Thyroid gland (tissue), 4 donors: ENCODE measurements at places on chromosomes 5 and 9. TPM values are rescaled to one million over a fixed set of nuclear protein-coding genes. Genes with fewer than 3 reads are reported as not detected.

DNA sequence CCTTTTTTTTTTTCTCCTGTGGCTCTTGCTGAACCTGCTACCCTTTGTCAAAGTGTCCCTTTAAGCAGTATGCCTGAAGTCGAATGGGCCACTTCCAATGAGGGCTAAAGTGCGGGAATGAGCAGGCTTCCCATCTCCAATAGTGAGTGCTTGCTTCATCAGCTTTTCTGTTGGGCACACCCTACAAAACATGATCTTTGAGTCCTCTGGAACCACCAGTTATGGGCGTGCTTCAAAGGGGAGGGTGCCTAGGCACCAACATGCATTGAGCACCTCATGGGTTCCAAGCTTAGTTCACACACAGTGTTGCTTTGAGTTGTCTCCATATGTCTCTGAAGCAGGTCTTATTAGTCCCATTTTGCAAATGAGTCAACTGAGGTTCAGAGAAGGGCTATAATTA is 132.8 kb upstream of the CPEB4 start:
- no peak for DNase-seq

DNA sequence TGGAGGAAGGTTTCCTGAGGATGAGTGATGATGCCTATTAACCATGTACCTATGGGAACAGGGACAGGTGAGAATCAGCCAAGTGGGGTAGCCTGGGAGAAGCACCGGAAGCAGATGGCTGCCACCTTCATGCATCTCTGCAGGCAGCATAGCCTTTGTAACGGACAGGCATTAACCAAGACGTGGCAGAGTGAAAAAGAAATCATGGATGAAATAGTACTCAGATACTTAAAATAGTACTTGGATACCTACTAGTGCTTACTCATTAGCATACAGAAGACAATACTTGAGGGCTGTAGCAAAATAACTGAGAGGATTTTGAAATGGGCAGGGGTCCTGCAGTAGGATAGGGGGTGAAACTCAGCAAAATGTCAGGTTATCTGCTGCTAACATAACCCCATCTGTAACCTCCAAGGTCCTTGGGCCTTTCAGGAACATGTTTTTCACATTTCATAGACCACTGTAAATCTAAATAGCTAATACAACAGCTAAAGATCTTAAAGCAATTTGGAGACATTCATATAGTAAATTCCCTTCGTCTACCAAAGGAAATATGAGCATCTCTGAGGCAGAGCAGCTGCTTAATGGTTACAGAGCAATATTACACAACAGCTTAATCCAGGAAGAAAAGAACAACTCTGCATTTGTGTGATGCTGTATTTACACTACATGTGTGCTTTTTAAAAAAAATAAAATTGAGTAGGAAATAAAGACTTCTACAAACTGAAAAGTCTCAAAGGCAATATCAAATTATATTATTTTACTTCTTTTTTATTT is 154.3 kb downstream of the NFIB start:
- DNase-seq: no peak

- DNase-seq: no peak
These were observed 240.8 kb upstream of the TMEM161B start for GRCh38 chr5:88509403-88509802.

- no peak for DNase-seq
These were observed 31.0 kb upstream of the TCF7 start for GRCh38 chr5:134083517-134083916.

DNA sequence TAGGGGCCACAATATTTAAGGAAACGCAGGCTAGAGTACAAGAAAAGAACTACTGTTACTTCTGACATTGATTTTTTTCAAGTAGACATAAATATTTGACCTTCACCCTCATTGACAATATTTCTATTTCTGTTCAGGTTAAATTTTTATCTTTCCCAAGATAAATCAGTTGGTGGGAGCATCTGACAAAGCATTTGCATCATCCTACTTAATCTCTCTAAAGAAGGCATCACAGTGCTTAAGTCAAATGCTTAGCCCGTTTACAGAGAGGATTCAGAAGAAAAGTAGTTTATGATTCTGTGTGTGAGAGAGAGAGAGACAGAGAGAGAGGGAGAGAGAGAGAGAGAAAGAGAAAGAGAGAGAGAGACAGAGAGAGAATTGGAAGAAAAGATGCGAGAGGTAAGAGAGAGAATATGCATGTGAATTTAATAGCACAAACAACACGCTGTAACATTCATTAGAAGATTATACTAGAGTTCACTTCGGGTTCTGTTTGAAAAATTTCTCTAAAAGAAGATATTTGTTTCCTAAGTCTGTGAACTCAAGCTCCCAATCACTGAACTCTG is 1093.3 kb upstream of the CDH6 start:
- no peak for DNase-seq

DNA sequence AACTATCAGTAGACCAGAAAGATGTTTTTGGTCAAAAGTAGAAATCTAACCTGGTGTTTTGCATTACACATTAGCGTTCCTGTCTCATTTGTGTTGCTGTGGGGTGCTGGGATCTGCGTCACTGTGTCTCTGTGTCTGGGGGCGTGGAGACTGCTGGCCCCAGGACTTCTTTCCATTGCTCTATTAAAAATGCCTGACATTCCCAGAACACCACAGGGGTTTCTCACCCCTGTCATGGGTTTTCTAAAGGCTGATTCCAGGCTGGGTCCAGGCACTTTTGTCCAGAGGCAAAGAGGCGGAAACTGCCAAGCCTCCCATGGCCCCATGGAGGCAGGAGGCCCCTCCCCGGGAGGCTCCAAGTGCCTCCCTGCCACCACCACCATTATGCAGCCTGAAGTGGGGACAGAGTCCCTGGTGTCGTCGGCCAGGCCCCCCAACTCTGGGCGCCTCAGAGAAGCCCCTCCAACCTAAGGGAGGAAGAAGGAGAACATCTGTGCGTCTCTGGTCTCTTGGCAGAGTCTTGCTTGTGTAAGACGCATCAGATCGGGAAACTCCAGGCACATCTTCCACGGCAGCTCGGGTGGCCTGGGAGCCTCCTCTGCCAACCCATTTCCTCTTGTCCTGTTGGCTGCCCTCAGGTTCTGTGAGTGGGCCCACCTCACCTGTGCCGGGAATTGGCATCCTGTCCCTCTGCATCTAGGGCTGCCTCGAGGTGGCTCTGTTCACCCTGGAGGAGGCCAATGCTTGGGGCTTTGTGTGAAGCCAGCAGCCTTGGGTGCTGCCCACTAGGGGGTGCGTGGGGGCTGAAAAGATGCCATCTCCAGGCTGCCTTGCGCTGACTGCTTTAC is 13.8 kb upstream of the PLEKHG4B start:
- peak; percentile 44 for DNase-seq

The SV2C gene
- total RNA-seq: 0.05 TPM
